Fibroblast of skin of right quadriceps (primary cell): ENCODE measurements at places on chromosomes 11 and 22.
A peak's percentile ranks its signal among the peaks of the same experiment; 100 is the strongest.

GRCh38 chr11:14181121-14181520, 177.9 kb downstream of the RRAS2 start:
- DNase-seq, result no peak

- no peak for DNase-seq
These were observed 2.8 kb downstream of the LRRC51 start for GRCh38 chr11:72083414-72083813.

DNA sequence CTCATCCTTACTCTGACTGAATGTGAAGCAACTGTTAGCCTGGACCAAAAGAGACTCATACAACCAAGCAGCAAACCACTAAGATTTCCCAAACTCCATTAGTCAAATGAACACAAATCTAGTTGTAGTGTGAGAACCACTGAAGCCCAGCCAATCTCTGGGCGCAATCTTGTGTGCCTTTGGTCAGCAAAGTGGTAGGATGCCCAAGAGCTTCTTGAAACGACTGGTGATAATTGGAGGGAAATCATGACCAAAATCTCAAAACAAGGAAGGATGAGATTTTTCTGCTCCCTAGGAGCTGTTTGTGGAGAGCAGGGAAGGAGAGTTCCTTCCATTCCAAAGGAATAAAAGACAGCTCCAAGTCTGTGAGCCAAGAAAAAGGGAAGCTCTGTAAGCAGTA, 24.0 kb downstream of the F2 start:
- no peak for DNase-seq

DNA sequence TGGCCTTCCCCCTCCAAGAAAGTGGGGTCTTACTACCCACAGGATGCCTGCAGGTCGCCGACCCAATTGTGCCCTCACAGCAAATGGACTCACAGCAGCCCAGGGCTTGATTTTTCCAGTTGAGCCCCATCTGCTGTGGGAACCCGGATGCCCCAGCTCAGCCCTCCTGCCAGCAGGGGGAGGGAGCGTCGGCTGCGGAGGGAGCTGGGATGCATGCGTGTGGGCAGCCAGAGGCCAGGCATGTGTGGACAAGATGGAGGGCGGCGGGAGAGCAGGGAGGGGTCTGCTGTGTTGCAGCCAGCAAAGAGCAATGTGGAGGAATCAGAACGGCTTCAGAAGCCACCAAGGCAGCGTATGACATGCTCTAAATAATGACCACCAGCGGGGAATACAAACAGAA, 41.0 kb upstream of the EIF3D start:
- DNase-seq, result peak; percentile 39

- no peak for DNase-seq
These were observed 10.6 kb downstream of the SHANK2 start for GRCh38 chr11:71241721-71242259.

DNA sequence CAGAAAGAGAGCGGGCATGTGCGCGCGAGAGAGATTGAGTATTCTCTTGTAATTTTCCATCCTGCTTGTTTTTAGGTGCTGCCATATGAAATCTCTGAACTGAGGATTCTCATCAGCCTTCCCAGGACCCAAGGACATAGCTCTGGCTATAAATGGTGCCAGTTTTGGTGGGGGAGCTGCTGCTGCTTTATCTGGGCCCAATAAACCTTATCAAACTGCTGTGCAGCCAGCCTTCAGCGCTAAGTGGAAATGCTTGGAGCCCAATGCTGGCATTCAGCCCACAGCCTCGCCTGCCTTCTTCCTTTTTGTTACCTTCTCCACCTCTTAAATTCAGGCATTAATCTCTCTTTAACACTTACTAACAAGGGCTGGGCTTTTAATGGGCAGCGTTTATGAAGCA, 2.4 kb upstream of the ZBTB16 start:
- no peak for DNase-seq

DNA sequence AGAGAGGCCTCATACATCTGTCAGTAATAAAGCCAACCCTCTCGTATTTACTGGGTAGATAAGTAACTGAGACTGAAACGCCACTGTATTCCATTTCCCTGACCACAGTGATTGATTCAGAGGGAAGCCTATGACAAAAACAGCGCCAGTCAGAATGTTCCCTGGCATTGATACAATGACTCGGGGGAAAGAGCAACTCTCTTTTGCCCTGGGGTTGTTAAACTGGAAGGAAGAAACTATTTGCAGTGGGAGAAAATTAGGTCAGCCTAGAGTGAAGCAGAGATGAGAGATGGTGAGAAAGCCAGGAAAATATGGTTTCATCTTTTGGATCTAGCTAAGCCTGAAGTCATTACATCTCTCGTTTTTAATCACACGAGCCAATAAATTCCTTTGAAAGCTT, 48.6 kb upstream of the RBFOX2 start:
- DNase-seq, result no peak

DNA sequence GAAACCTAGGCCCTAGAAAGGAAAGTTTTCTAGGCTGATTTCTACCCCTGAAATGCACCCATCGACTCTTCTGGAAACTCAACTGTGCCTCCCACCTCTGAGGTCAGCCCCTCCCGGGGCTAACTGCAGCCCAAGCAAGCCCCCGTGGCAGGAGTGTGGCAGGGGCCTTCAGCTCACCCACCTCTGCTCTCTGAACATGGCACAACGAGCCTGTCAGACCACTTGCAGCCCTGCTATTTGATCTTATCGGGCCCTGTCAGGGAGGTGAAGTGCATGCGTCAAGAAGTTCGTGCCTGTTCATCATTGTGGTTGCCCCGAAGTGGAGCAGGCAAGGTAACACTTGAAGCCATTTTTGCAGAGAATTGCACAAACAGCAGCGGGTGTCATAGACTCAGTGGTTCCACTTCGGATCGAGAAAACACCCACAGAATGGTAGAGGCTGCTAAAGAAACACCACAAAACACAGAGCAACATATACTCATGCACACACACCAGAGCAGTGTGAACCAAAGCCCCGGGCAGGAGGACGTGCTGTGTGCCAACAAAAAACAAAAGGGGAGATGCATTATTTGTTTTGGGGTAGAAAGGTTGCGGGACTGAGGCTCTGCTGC, 262.7 kb downstream of the ETS1 start:
- no peak for DNase-seq

GRCh38 chr11:14318581-14318981, 40.4 kb downstream of the RRAS2 start:
- DNase-seq, result peak; percentile 28

DNA sequence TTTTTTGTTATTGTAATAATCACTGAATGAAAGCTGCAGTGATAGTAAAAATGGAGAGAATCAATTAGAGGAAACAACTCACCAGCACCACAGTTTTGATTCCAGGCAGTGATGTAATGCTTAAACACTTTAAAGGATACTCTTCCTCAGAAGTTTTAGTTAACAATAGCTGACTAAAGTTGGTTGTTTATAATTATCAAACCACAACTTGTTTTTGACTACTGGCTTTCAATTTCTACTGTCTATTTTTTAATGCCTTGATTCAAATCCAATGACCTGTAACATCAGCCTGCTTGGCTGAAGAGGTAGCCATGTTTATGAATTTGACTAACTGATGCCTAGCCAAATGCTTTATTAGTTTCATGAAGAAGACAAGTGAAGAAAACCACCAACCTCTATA, 18.2 kb upstream of the CASP12 start:
- DNase-seq, result peak; percentile 5

DNA sequence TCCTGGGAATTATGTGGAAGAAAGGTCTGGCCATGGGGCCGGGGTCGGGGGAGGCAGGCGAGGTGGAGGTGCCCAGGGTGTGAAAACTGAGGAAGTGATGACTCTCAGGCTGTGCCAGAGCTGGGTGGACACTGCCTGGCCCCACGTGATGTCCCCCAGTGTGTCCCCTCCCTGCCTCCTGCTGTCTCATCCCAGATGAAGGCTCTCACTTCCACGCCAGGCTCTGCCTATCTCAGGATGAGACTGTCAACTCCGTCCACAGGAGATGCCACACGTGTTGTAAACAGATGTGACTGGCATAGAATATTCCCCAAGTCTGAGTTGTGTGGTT, 51.4 kb downstream of the RPS6KA4 start:
- DNase-seq, result no peak

DNA sequence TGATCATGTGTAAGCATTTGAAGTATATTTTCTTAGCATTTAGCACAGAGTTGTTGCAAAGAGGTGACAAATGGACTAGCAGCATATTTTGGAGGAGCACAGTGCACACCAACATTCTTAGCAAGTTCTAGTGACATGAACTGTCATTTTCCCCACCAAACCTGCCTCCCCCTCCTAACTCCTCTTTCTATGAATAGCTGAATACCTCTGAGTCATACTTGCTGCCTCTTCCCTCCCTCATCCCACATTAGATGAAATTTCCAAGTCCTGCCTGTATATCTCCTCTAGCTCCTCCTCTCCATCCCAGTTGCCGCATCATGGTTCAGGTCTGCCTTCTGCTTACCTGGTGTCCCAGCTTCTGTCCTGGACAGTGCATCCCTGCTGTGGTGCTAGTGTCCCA, 7.2 kb downstream of the OSBP2 start:
- peak; percentile 50 for DNase-seq

- no peak for DNase-seq
These were observed 2.7 kb downstream of the SULT4A1 start for GRCh38 chr22:43859621-43860020.

DNA sequence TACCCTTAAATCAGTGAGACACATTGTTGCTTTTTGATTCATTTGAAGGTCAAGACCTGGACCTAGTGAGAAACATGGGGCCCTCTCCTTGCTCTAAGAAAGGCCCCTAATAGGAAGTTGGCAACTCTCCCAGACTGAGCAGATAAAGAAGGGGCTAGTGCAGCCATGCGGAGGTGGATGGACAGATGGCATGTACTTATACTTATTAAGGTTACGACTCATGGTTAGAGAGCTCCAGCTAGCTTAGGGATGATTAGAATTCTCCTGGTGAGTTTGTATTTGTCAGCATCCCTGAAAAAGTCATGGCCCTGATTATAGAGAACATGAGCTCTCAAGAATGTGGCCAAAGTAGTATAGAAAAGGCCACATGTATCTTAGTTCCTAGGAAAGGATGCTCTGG, 112.1 kb upstream of the BDNF start:
- DNase-seq, result peak; percentile 46

GRCh38 chr22:39367035-39367434, 17.2 kb downstream of the SYNGR1 start:
- no peak for DNase-seq

DNA sequence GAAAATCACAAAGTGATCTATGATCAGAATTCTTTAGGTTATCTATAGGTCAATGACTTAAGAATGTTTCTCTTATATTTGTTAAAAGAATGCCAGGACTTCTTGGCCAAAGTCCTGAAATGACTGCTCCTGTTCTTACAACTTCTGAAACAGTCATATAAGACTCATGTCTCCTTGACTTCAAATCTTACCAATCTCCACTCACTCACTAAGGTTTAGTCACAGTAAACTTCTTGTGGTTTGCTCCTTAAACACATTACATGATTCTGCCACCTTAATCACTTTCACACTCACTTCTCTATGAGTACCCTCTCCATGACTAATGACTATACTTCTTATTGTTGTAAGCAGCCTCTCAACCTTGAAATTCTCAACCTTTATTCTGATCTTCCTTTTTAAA, 648.7 kb upstream of the CCDC179 start:
- DNase-seq, result peak; percentile 79

DNA sequence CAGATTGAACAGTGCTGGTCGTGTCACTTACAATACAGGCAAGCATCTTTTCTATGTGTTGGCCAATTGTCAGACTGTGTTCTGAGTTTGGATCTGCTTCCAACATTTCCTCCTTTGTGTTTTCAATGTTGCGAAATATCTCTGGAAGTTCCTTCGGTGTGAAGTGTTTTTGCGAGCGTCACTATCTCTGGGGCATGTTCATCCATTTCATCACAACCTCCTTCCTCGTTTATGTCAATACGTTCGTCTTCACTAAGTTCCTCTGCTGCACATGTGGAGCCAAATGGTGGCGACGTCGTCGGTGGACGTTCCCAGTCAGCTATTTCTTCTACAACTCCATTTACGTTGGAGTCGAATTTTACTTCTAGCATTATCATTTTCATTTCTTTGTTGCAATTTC, 100.2 kb upstream of the LMO1 start:
- no peak for DNase-seq

DNA sequence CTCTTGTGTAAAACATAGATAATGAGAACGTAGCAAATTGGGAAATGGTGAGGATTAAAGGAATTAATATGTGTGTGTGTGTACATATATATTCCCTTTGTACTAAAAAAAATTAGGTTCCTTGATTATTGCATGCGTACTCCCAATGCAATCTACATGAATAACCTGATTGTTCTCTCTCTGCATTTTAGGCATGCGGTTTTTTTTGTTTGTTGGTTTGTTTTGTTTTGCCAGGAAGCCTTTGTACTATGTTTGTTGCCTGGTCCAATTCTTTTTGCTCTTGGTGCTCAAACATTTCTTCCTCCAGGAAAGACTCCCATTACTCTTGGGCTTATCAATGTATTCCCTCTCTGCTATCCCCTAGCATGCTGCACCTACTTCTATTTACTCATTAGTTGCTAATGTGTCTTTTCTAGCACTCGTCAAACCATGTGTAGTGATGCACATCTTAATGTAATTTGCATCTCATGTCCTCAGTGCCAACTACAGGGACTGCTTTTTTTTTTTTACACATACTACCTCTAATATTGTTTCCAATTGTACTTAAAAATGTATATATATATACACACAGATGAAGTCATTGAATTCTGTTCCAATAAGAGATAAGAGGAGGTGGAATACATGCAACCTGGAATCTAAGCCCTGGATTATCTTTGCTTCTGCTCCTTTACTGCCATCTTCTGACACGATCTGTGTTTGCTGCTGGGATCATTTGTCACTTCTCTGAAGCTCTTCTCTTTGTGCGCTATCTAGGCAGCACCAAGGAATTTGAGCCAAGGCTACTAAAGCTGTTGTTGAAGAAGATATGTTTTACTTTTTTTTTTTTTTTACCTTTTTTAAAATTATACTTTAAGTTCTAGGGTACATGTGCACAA, 197.2 kb upstream of the ANO3 start:
- peak; percentile 35 for DNase-seq
